Aorta (tissue), 5 donors: ENCODE measurements at places on chromosomes 2 and 18. TPM values are rescaled to one million over a fixed set of nuclear protein-coding genes. Genes with fewer than 3 reads are reported as not detected.

- DNase-seq, result no peak
Measured at GRCh38 chr2:46683541-46683940, 204.2 kb downstream of the TMEM247 start.

DNA sequence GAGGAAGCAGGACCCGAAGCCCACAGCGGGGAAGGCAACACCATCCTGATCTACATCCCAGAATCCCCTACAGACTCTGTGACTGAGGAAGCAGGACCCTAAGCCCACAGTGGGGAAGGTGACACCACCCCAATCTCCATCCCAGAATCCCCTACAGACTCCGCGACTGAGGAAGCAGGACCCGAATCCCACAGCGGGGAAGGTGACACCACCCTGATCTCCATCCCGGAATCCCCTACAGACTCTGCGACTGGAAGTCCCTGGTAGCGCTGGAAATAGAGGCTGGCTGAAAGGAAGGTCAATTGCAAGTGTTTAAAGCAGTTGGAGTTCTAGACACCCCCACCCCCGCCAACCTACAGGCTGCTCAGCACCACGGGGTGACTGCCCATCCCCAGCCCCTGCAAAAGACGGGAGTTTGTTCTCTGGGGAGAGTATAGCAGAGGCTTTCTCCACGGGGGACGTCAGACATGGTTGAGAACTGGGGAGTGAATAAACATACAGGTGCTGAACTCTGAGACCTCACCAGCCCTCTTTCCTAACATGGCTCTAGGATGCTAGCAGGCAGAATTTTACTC, 21.0 kb downstream of the CIB4 start:
- peak; percentile 64 for DNase-seq

Gene ABHD1
- not detected for total RNA-seq

GRCh38 chr2:219280651-219281050, 1.5 kb downstream of the DNAJB2 start:
- no peak for DNase-seq

GRCh38 chr2:20223407-20224163, 1.3 kb downstream of the SDC1 start:
- DNase-seq, result peak; percentile 84

DNA sequence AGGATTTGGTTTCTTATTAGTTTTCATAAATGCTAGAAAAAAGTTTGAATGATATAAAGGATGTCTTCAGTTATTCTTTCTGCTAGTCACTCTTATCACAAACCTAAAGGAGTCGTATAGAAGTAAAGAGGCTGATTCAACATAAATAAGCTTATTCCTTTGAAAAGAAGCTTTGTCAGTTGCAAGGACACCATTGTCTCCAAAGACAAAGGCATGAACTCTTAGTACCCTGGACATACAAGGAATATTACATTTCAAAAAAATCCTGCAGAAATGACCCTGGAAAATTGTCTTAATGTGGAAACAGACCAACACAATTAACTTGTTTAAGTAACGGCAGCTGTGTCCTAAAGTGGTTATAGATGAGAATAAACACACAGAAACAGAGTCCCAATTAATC, 528.0 kb downstream of the CPS1 start:
- DNase-seq, result no peak

DNA sequence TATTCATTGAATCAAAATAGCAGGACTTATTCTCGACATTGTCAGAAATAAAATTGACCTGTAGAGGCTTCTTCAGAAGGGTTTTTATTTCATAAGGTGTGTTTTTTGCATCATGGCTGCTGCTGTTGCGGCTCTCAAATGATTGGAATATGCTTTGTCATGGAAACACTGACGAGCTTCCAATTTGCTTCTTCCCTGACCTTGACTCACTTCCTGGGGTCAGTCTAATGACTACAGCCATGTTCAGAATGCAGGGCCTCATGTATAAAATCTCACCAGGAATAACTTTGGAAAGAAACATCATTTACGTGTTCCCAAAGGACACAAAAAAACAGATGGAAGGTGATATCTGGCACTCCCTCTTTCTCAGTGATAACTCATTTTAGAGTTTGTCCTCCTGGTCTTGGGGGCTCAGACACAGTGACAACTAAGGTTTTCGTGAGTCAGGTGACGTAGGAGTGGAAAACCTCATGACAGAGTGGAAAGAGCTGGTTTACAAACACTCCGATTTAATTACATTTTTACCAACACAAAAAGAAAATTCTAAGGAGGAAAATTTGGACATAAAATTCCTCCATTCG, 467.0 kb upstream of the RAB12 start:
- no peak for DNase-seq
